Stimulated activated CD8-positive, alpha-beta memory T cell treated with anti-CD3 and anti-CD28 coated beads, Interleukin-12 subunit alpha, Interleukin-12 subunit beta, amount 100 ng/mL, for 1 hour (primary cell): ENCODE measurements at places on chromosomes 2 and 18.

DNA sequence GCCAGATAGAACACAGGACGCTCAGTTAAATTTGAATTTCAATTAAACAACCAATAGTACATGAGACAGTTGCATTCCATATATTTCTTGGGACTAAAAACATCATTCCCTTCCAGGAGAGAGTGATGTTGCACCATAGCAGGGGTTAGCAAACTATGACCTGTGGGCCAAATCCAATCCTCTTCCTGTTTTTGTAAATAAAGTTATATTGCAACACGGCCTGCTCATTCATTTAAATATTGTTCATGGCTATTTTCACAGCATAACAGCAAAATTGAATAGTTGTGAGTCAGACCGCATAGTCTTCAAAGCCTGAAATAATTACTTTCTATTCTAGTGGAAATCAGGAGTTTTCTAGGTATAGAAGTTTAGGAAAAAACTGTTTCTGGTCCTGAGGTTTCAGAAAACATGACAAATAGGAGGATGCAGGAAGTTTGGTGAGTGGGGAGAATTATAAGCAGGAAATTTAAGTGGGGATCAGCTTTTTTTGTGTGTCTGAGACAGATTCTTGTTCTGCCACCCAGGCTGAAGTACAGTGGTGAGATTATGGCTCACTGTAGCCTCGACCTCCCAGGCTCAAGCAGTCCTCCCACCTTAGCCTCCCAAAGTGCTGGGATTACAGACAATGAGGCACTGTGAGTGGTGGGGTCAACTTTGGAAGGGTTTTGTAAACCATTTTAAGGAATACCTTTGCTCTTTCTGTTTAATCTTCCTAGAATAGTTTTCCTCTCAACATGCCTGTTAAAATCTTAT, 131.5 kb downstream of the SOCS6 start:
- DNase-seq, result no peak

DNA sequence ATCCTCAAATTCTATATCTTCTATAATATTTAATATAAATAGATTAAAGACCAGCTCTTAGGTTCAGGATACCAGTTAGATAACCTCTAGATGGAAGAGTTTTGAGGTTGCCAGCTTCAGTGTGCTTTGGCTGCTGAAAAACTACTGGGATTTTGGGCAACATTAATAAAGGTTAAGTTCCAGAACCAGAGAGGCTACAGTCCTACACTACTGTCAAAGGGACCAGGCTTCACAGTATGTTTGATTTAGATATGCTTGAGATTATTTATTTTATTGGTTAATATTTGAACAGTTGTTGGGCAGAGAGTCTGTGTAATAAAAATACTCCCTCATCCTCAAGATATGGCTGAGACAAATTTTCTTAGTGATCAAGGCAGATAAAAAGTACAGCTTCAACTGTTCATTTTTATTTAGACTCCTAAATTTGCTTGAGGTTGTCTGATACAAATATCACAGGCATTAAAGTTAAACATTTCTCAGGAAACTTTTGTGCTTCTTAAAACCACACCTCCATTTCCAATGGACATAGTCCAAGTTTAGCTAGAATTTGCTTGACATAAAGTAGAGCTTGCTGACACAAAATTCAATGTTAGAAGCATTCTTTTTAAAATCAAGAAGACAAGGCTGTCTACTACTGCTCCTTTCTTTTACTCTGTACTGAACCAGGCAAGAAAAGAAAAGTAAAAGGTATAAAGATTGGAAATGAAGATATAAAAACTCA, 19.7 kb upstream of the TMEM17 start:
- DNase-seq, result no peak

DNA sequence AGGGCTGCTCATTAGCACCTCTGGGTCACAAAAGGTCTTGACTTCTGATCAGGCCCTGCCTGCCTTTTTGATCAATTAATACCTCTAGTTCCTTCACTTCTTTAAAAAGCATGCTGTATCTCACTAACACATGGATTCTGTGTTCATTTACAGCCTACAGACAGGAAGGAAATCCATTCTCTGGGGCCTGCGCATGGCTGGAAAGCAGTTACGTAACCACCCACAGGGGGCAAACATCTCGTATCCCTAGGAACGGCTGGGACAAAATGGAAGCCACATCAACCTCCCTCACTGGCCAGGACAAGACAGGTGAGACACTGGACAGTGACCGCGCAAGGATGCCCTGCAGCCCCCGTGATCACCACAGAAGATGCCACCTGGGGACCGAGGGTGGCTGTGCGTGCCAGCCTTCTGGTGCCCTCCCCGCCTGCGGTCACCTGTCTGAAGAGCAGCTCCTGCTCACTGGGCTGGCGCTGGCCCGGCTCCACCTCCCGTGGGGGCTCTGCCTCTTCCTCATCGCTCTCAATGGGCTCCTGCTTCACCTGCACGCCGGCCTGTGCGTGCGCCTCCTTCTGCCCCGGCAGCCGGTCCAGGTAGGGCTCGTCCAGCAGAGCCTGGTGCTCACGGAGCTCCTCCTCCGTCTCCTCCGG, 266.9 kb downstream of the TWIST2 start:
- no peak for DNase-seq

DNA sequence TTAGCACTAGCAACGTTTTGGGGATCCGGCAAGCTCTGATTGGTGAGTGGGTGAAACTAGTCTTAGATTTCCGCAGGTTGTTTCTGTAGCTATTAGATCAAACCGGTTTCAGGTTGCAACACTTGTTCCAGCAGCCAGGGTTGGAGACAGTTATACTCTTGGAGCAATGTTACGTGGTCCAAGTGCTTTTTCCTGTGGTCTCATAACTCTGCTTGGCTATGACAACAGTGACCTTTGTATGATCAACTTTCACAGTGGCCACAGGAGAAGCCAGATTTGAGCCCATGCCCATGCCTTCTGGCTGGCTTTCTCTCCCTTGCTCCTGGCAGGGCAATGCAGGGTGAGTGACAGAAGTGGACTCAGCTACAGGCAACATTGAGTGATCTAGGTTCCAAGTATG, 84.5 kb upstream of the TAF1B start:
- DNase-seq, result no peak

DNA sequence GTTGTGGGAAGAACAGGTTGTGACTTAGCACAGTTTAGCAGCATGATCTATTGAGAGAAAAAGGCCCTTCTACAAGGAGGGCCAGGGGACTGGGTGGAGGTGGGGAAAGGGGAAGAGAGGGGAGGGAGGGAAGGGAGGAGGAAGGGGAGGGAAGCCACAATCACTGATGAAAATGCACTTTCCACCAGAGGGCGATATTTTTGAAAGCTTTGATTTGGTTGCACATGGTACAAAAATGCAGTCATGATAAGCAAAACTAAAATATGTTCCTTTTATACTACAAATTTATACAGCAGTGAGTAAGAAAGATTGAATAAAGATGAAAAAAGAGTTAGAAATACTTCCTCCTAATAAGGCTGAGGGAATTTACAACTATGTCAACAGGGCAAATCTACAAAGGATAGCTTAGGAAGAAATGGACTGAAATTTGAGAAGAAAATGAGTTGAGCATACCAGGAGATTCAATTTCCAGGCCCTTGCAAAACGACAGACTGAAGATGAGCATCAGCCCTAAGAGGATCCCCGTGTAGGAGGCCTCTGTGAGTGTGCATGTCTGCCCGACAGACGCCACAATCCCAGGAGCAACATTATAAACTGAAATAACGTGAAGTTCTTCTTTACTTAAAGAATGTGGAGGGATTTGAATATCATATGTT, 17.2 kb downstream of the SH3YL1 start:
- DNase-seq, result no peak

- no peak for DNase-seq
These were observed 146.5 kb downstream of the CABLES1 start for GRCh38 chr18:23281626-23282436.

DNA sequence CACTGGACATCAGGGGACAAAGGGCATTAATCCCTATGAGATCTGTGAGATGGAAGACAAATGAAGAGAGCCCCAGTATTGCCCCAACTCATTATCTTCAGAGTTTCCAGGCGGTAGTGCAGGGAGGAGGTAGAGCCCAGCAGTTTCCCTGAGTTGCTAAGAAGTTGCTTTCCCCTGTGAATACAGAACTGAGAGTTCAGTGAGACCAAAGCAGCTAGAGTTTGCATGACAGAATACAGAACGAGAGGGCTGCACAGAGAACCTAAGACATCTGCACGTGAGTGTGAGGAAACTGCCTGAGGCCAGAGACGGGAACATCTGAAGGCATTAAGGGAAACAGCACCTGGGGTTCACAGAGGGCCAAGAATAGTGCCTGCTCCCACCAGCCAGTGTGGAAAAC, 18.1 kb upstream of the PGAP1 start:
- no peak for DNase-seq

DNA sequence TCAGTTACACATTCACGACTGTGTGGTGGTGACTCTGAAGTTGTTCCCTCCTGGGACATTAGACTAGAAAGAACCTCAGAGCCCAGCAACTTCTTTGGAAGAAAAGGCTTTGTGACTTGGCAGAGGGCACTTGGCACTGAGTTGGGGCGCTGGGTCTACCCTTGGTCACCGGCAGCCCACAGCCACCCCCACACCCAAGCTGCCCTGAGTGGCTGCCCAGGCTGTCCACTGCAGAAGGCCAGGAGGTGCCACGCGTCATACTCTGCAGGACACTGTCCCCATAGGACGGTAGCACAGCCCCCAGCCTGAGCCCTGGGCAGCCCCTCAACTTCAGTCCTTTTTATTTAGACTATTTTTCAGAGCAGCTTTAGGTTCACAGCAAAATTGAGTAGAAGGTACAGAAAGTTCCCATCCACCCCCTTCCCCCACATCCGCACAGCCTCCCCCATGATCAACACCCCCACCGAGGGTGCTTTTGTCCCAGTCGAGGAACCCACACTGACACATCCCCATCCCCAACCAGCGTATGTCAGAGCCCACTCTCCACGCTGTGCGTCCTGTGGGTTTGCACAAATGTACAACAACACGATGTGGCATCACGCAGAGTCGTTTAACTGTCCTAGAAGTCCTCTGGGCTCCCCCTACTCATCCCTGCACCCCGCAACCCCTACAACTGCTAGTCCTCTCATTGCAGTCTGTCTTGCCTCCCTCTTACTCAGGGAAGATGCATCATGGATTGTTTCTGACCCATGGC, 1.1 kb downstream of the PRLH start:
- DNase-seq, result no peak

DNA sequence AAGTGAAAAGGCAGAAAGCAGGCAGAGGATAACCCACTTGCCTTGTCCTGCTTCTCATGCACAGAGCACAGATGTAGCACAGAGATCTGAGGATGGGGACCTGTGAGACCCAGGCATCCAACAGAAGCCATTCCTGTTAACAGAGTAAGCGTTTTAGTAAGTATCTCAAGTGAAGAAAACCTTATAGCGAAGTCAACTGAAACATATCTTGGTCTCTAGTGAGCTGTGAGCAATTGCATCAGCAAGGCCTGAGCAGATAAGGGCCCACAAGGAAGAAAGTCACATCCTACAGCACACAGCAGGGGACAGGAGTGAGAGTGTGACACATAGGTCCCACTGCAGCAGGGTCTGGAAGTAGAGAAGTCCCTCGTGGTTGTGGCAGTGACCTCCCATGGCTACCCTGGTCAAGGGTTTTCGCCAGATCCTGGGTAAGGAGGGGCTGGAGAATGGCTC, 248.7 kb upstream of the TNP1 start:
- no peak for DNase-seq

- DNase-seq, result no peak
These were observed 312.7 kb upstream of the CYRIA start for GRCh38 chr2:16978301-16978700.

- DNase-seq, result no peak
These were observed 717 bp downstream of the IHH start for GRCh38 chr2:219059725-219060682.

DNA sequence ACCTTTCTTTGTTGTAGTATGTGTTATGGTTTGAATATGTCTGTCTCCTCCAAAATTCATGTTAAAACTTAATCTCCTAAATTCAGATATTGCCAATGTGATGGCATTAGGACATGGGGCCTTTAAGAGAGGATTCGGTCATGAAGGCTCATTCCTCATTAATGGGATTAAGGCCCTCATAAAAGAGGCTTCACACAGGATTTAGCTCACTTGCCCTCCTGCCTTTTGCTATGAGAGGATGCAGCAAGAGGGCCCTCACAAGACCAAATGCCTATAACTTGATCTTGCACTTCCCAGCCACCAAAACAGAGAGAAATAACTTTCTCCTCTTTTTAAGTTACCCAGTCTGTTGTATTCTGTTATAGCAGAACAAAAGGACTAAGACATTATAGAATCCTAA, 19.7 kb downstream of the ZBTB14 start:
- DNase-seq, result no peak

GRCh38 chr18:13366962-13367892, 148.7 kb downstream of the LDLRAD4 start:
- no peak for DNase-seq

- no peak for DNase-seq
These were observed 1078.5 kb upstream of the ZEB2 start for GRCh38 chr2:145598434-145598833.

DNA sequence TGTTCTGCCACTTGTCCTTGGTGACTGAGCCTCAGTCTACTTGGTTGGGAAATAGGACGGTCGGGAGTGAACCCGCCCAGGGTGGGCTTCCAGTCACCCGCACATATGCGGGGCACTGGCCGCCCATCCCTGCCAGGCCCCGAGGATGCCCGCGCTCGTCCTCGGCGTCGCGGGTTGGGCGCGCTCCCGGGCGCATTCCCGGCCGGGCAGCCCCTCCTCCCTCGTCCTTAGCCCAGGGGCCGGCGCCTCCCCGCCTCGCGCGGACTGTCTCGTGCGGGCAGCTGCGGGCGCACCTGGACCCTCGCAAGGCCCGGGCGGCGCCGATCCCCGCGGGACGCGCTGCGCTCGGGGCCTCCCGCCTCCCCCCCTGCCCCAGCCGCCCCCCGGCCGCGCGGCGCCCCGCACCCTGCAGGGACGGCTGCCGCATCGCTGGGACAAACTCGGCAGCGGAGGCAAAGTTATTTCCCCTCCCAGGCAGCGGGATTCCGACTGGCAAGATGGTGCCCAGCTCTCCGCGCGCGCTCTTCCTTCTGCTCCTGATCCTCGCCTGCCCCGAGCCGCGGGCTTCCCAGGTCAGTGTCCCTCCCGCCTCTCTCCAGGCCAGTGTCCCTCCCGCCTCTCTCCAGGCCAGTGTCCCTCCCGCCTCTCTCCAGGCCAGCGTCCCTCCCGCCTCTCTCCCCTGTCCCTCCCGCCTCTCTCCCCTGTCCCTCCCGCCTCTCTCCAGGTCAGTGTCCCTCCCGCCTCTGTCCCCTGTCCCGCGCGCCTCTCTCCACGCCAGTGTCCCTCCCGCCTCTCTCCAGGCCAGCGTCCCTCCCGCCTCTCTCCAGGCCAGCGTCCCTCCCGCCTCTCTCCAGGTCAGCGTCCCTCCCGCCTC, at the start of gene FBLN7:
TSS of gene FBLN7 (plus strand) at position 227 of the 874 bp plus-strand sequence. CDS start at position 498, 271 bp downstream.
- no peak for DNase-seq
